ENCODE measurements at places on chromosomes 6 and 20.

GRCh38 chr6:129691709-129692108 is 18.3 kb downstream of the ARHGAP18 start:
- DNase-seq, result no peak

- no peak for DNase-seq
Measured at GRCh38 chr6:48641544-48641943, 530.5 kb upstream of the PTCHD4 start.

DNA sequence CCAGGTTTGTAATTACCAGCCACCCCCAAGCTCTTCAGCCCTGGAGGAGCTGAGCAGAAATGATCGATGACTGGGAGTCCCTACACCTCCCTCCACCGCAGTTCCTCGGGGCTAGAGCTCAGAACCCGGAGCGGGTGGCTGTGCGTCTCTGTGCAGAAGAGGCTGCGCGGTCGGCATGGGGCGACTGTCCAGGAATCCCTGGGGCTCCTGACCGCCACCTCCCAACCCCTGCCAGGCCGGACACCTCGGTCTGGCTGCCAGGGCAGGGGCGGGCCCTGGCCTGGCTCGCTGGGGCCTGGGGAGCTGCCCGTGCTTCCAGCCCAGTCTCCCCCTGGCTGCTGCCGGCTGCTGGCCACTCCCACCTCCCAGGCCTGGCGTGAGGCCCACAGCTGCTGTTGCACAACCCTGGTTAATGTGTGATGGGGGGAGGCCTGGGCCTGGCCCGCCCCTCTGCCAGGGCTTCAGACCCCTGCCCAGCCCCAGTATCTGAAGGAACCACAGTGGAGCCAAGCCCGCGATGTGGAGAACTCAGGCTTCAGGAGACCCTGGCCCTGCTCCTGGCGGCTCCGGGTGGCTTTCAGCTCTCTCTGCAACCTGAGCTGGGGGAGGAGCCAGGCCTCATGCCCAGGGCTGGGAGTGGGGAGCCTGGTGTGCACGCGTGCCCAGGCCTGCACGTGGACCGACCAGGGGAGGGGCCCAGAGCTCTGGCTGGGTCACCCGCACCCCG is 1.2 kb downstream of the SLC2A4RG start:
- peak; percentile 66 for DNase-seq

GRCh38 chr20:60035-60918 is 27.2 kb upstream of the DEFB125 start:
- no peak for DNase-seq

GRCh38 chr20:16599257-16599656 is 26.0 kb upstream of the KIF16B start:
- no peak for DNase-seq

GRCh38 chr6:145017051-145017450 is 718.3 kb downstream of the EPM2A start:
- no peak for DNase-seq

GRCh38 chr6:63352069-63352543 is 32.3 kb upstream of the LGSN start:
- DNase-seq, result peak; percentile 44

- DNase-seq, result no peak
Measured at GRCh38 chr20:1075616-1076015, 42.8 kb upstream of the PSMF1 start.

DNA sequence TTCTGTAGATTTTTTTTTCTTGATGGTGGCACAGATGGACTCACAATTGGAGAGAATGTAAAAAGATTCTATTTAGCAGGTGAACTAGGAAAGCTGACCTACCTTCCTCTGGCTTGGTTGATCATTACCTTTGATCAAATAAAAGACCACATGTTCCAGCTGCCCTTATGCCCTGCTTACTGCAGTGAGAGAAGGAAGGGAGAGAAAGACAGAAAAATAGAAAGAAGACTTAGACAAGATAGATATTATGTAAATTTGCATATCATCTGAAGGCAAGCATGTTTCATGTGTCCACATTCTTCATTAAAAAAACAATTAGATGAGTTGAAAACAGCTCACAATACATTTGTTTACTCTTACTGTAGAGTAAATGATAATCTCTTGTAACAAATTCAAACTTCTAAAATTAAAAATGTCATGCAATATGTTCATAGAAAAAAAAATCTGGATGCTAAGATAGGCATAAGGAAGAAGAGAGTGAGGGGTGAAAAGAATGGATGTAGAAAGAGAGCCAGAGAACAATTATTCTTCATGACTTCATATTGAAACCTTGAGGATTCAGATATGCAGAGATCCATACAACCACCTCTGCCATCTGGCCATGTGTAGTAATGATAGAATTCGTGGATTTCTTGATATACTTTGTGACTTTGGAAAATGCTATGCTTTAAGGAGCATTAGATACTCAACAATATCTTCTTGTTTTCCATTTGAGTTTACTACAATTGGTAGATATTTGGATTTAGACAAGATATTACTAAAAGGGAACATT is 71.7 kb downstream of the RFX6 start:
- DNase-seq, result no peak

- DNase-seq, result no peak
Measured at GRCh38 chr6:25946631-25947030, 16.0 kb upstream of the TRIM38 start.

- DNase-seq, result no peak
Measured at GRCh38 chr6:40896696-40897095, 142.3 kb downstream of the UNC5CL start.

DNA sequence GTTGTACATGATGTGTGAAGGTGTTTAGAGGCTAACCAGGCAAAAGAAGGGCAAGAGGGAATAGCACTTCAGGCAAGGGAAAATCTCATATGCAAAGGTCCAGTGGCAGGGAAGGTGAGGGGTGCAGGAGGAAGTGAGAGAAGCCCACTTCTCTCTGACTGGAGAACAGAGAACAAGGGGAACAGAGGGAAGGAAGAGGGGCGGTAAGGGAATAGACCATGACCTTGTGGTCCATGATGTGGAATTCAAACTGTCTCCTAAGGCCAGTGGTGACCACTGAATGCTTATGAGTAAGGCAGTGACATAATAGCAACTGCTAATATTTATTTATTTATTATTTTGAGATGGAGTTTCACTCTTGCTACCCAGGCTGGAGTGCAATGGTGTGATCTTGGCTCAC is 20.6 kb upstream of the SLC9A8 start:
- DNase-seq, result no peak

DNA sequence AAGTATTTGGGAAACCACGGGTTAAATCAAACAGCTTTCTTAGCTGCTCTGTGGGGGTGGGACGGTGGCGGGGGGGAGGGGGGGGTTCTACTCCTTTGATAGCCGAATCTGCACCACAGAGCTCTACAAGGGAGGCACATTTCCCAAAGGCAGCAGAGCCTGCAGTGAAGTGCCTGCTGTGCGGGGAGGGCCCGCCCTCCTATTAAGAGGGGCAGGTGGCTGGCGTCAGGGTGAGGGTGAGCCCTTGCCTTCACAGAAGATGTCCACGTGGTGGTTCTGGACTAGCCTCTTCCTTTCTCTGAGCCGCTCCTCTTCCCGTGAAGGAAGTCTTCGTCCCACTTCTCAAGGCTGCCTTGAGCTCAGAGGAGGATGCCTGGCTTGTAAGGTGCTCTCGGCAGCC is 174.9 kb upstream of the THBS2 start:
- no peak for DNase-seq

GRCh38 chr6:10847684-10848083 is 9.3 kb upstream of the MAK start:
- peak; percentile 54 for DNase-seq

DNA sequence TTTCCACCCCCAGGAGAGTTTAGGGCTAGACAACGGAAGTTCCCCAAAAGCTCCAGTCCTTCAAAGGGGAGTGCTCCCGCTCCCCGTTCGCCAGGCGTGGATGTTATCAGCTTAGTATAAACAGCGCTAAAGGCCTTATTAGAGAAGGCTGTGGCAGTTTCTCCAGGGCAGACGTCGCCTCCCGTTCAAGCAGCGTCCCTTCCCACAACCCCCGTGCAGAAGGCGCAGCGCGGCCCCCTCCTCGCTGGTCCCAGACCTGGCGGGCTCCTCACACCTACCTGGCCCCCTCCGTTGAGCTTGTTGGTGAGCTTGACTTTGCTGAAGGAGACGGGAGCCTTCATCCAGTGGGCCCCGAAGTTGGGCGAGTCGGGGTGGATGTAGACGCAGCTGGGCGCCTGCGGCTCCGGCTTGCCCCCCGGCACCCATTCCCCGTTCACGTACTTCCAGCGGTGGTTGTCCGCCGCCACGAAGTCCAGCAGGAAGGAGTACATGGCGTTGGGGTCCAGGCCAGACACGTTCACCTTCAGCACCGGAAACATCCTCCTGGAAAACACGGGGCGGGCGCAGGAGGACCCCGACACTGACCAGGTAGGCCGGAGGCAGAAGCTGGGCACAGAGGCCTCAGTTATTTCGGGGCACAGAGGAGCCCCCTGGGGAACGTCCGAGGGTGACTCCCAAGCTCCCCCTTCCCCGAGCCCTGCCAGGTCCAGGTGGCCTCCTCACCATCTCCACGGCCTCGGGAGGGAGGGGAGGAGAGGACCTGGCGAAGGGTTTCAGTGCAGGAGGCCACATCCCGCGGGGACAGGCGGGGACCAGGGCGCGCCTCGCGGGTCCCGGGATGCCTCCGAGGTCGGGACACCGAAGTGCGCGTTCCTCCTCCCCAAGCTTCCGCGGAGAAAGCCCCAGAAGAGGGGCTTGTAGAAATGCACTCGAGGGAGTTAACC is 1.1 kb downstream of the TBXT start:
- no peak for DNase-seq

GRCh38 chr6:19552076-19552475 is 285.1 kb upstream of the ID4 start:
- no peak for DNase-seq

GRCh38 chr6:165575158-165575549 is 87.9 kb downstream of the PDE10A start:
- DNase-seq, result no peak

DNA sequence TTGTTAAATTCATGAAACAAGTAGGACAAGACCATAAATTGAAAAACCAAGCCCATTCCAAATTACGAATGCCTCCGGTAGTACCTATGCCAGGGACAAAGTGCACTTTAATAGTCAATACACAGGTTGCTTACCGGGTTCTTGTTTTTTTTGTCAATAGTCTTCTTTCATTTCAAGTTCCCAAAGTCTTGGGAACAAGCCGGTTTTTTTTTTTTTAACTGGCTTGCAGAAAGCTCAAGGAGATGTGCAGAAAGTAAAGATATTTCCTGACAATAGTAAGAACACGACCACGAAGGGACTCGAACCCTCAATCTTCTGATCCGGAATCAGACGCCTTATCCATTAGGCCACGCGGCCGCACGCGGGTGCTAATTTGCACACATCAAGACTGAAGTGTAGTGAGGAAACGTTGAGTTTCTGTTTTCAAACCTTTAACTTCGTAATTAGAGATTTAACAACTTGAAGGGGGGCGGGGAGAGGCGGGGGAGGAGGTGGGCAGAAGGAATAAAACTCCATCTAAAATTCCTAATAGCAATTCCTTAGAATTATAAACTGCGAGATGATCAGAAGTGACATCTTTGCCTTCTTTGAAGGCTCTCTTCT is 181.0 kb downstream of the TRIM27 start:
- peak; percentile 86 for DNase-seq

GRCh38 chr6:100228834-100229441 is 234.9 kb upstream of the MCHR2 start:
- peak; percentile 70 for DNase-seq

DNA sequence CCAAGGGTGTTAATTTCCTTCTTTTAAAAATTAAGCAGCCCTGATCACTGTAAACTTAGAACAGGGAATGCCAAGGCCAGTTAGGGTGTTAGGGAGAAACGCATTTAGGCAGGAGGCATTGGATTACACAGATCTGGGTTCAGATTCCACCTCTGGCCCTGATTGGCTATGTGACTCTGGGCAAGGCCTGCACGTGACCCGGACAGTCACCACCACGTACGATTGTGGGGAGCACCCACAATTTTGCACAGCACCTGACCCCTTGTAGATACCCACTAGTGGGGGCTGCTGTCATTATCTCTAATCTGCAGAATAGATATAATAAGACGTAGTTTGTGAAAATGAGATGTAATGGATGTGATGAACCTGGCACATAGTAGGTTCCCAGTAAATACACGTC is 59.5 kb upstream of the ZNFX1 start:
- no peak for DNase-seq

DNA sequence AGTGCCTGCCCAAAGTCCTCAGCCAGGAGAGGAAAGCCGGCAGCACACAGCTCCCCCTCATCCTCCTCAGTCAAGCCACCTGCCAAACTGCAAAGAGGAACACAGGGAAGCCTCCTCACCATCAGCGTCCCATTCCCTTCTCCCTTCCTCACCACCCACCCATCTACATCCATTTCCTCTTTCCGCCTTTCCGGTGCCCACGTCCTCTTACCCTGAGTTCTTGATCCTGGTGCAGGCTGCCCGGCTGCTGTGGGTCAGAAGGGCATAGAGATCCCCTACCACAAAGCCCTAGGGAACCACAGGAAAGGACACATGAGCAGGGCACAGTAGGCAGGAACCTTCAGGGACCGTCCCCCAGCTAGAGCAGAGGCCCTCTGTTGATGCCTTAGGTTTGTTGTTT is 6.0 kb downstream of the GNMT start:
- DNase-seq, result no peak

DNA sequence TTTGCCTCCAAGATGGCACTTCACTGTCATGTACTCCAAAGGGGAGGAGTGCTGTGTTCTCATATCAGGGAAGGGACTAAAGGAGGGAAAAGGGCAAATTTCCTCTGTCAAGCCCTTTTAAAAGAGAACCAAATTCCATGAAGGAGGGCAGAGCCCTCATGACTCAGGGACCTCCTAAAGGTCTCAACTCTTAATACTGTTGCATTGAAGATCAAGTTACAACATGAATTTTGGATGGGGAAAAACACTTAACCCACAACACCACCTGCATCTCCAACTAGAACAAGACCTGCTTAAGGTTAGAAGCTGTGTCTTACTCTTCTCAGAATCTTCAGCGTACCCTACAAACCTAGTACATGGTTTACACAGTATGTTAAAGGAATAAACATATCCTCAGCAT is 23.7 kb upstream of the FBXO30 start:
- no peak for DNase-seq

DNA sequence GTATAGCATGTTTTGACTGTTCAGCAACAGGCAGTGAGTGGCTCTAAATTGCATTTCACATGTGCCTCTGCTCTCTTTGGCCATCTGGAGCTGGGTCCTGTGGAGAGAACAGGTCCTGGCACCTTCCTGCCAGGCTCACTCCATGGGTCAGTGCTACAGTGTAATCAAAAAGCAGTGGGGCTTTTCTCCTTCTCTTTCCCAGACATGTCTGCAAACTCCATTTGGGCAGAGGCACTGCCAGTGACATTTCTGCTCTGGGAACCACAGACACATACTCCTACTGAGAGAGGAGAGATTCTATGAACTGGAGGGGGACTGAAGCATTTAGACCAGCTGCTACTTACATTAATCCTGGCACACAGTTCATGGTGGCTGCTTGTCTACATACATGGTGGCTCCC is 68.3 kb upstream of the TRAF3IP2 start:
- DNase-seq, result no peak

DNA sequence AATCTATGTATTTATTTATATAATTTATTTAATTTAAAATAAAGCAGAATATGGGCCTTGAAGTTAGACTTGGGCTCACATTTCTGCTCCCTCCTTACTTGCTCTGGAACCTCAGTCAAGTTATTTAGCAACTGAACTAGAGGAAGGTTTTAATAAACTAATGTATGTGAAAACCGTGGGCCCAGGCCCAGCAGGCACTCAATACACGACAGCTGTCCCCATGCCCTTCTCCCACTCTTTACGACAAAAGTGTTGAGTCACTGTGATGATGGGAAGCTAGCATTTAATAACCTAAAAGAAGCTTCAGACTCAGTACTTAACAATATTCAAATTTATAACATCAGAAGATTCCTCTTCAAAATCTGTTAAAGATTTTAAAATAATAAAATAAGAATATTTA is 46.7 kb downstream of the SERAC1 start:
- DNase-seq, result no peak

GRCh38 chr20:48530957-48531356 is 296.8 kb downstream of the PREX1 start:
- no peak for DNase-seq

Data from Karpas-422 (cell line).